ENCODE measurements at places on chromosomes 12 and 14.

- DNase-seq: no peak
Observed at GRCh38 chr14:78043349-78043748, 126.8 kb upstream of the NRXN3 start.

DNA sequence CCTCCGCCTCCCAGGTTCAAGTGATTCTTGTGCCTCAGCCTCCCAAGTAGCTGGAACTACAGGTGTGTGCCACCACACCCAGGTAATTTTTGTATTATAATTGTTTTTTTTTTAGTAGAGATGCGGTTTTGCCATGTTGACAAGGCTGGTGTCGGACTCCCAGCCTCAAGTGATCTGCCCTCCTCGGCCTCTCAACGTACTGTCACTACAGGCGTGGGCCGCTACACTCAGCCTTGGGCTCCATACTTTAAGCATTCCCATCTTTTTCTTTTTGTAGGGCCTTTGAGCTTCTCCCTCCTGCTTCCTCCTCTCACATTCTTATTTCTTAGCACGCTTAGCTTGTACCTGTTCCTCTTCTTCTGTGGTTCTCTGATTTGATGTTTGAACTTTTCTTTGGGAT lies 62.8 kb downstream of the SERPINA3 start:
- DNase-seq: no peak

DNA sequence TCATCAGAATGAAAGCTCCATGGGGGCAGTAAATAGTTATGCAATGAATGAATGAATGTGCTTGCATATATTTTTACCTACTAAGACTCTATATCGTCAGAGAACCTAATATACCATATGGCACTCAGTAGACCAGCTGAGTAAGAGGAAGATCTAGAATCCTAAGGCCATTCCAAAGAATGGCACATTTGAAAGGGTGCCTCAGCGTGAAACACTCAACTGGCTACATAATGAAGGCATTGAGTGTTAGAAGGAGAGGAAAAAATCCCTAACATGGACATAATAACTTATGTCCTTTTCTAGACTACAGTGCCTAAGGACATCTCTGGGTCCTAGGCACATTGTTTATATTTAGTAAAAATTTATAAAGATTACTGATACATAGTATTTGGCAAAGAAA lies 61.7 kb upstream of the ARID2 start:
- no peak for DNase-seq

GRCh38 chr14:91508105-91508504 lies 2.0 kb downstream of the PPP4R3A start:
- DNase-seq: no peak

DNA sequence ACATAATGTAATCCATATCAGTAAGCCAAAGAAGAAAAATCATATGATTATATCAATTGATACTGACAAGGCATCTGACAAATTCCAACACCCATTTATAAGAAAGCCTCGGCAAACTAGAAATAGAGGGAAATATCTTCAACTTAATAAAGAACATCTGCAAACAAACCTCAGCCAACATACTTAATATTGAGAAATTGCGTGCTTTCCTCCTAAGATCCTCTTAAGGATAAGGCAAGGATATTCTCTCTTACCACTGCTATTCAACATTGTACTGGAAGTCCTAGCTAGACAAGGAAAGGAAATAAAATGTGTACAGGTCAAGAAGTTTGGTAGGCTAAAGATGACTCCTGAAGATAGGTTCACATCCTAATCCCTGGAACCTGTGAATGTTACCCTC lies 115.9 kb downstream of the DERA start:
- DNase-seq: no peak

- DNase-seq: no peak
Observed at GRCh38 chr12:112964915-112965314, 13.4 kb upstream of the OAS2 start.

GRCh38 chr12:10617863-10618262 lies 4.5 kb upstream of the MAGOHB start:
- DNase-seq: no peak

GRCh38 chr12:79236920-79237319 lies 372.3 kb downstream of the SYT1 start:
- DNase-seq: no peak

GRCh38 chr14:68842298-68842697 lies 49.4 kb upstream of the ZFP36L1 start:
- no peak for DNase-seq

DNA sequence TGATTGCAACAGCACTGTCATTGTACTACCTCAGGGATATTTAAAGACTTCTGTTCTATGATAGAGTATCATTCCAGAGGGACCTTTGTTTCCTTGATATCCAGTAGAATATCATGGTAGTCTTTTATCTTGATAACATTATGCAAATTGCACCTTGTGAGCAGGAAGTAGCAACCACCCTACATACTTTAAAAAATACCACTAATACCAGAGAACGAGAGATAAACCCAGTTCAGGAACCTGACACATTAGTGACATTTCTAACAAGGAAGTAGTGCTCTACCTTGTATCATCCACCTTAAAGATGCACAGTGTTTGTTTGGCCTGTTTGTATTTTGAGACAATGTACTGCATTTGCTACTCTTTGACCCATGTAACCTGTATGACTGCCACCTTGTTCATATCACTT lies 8.8 kb upstream of the MAP4K5 start:
- no peak for DNase-seq

- no peak for DNase-seq
Observed at GRCh38 chr12:99686142-99686541, 38.6 kb downstream of the GARIN6 start.

- no peak for DNase-seq
Observed at GRCh38 chr12:41661141-41661765, 473.1 kb downstream of the PDZRN4 start.

GRCh38 chr12:110247340-110248095 lies 33.5 kb upstream of the ATP2A2 start:
- DNase-seq: no peak

Data from CD4-positive, alpha-beta T cell treated with Interleukin-17A for 1 hour (primary cell).